ENCODE measurements at places on chromosomes 2 and 18.

GRCh38 chr2:197464175-197464574 is 10.8 kb downstream of the COQ10B start:
- no peak for DNase-seq

DNA sequence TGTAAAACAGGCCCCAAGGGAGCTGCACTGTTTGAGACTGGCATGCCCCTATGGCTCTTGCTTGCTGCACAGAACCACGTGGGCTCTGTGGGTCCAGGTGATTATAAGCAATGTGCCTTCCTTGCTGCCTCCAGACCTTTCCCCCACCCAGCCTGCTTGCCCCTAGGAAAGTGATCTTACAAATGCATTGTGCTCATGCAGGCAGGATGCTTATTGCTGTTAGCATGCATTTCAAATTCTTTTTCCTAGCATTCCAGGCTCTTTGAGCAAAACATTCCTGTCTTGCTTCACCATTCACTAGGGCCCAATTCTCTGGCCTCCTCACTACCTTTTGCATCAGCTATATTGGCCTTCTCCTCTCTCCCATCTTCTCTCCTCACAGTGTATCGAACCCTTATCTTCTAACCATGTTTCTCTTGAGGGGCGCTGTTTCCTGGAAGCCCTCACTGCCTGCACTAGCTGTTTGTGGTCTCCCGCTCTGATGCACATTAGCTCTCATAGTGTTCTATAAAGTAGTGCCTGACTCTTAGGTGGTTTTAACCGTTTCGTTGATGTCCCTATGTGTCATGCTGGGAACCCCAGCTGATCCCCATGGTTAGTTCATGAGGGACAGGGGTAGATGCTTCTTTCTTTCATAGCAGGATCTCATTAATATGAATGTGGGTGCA is 152.9 kb upstream of the EPAS1 start:
- no peak for DNase-seq

- DNase-seq = no peak
These were observed 297.9 kb downstream of the NDUFA10 start for GRCh38 chr2:239727182-239727775.

- no peak for DNase-seq
These were observed 40.3 kb downstream of the AP1S3 start for GRCh38 chr2:223797037-223797436.

- DNase-seq = peak; percentile 78
These were observed 20.4 kb upstream of the PAPOLG start for GRCh38 chr2:60735496-60736250.

DNA sequence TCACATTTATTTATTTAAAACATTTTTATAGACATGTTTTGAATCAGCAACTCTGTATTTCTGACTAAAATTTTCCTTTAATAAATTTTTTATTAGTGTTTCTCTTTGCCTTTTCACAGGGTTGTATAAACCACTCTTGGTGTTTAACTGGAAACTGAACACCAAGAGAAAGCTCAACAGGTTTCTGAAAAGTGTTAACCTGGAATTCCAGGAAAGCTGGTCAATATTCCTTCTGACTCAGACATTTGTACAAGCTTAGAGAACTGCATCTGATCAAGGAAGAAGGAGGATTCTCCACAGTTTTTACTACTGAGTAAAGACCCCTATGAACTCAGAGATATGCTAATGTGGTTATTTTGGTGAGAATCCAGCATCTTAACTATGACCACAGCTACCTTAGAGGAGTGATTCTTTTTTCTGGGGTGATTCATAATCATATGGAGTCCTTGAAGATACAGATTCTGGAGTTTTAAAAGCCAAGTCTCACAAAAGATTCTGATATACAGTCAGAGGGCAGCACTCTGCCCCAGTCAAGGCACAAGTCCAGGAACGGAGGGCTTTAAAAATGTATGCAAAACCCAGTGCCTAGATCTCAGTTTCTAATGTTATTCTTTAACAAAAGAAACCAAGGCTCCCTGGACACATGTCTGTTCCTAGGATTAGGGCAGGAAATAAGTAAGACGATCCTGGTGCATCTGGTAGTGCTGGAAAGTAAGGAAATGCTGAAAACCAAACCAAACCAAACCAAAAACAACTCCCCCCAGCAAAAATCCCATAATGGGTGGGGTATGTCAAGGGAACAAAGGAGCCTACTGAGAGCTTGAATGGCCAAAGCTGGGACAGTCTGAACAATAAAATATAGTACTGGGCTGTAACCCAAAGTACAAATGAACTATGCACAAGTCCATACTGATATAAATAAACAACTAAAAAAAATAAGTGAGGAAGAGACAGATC is 85.1 kb upstream of the FZD5 start:
- DNase-seq = no peak

DNA sequence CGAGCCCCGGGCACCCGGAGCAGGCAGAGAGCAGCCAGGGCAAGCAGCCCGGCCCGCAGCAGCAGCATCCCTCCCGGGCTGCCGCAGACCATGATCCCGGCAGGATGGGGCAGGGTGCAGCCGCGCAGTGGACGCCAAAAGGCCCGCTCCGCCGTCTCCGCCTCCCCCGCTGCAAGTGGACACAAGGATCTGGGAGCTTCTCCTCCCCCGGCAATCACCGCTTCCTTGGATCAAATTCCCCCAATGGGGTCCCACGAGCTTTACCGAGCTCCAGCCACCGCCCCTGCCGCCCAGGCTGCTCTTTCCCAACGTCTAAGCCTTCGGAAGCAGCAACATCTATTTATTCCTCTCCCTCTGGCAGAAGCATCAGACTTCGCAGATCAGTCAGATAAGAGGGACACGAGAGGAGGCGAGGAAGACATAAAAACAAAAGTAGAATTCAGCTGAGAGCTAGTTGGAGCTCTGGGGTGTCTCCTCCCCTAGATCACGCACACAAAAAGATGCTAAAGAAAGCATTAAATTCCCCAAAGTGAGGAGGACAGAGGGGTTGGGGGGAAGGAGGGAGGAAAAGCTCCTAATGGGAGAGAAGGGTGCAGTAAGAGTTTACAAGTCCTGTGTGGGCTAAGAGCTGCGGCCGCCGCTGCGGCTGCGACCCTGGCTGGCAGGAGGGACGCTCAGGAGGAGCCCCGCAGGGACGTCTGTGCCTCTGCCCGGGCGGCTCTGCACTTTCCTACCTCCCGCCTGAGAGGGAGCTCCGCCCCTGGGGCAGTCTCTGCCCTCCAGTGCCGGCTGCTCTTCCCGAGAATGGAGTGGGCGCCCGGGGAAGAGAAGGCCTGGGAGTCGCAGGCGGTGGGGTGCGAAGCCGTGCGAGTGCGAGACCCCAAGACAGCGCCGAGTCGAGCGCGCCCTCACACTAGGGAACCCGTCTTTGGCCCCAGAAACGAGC is at the start of gene FRZB:
Gene FRZB, minus strand, starts transcription at position 177 of the 946 bp plus-strand sequence. Its CDS starts 85 bp downstream, at position 92.
- DNase-seq = peak; percentile 58

DNA sequence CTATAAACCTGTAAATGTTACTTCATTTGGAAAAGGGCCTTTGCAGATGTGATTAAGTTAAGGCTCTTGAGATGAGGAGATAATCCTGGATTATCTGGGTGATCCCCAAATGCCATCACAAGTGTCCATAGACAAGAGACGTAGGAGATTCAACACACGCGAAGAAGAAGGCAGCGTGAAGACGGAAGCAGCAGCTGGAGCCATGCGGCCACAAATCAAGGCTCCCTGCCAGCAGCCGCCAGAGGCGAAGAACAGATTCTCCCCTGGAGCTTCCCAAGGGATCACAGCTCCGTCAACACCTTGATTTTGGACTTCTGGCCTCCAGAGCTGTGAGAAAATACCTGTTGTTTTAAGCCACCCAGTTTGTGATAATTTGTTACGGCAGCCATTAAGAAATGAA is 11.0 kb upstream of the VAPA start:
- peak; percentile 95 for DNase-seq

- DNase-seq = no peak
These were observed 4.3 kb upstream of the HAAO start for GRCh38 chr2:42796427-42797248.

GRCh38 chr2:73285159-73285739 is 971 bp upstream of the FBXO41 start:
- peak; percentile 9 for DNase-seq

- no peak for DNase-seq
These were observed 116.0 kb upstream of the RAB27B start for GRCh38 chr18:54712306-54712705.

GRCh38 chr18:2459886-2460285 is 111.4 kb downstream of the METTL4 start:
- DNase-seq = no peak

Measured in NCI-H524 (cell line).